ENCODE measurements at places on chromosomes 1 and 21. TPM values are rescaled to one million over a fixed set of nuclear protein-coding genes. Genes with fewer than 3 reads are reported as not detected.

DNA sequence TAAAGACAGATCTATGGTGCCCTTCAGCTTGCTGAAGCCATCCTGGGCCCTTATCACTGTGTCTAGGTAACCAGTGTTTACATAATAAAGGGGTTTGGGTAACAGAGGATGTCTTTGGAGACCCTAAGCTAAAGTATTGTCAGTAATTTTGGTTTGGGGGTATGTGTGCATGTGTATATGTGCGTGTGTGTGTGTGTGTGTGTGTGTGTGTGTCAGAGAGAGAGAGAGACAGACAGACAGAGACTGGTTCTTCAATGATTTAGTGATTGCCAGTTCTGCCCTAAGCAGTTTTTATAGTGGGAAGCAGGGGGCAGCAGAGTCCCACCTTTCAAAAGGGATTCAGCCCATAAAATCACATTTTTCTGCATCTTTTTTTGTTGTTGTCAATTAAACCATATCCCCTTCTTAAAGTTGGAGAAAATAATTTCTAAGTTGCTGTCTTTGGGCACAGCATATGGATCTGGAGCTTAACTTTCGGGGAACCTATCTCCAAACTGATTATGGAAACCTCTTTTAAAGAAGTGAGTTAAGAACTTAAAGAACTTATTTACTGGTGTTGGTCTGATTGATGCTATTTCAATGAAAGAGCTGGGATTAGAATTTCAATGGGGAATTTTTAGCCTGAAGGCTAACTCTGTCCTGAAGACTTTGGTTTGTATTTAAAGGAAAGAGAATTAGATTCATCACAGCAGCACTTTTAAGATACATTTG lies 51.1 kb downstream of the ZNF326 start:
- no peak overlapping the region for H3K4me3 ChIP-seq
- peaks cover 8% of the 10 kb centered on the region for H3K27me3 ChIP-seq
- no peak overlapping the region for H3K27ac ChIP-seq
- H3K4me1 ChIP-seq = peaks cover 7% of the 10 kb centered on the region

The RAB4A gene
- 59.9 TPM for total RNA-seq

The COL8A2 gene
- total RNA-seq = 2.5 TPM

GRCh38 chr1:206897175-206897574 lies at the start of gene IL24:
Gene IL24, plus strand, starts transcription at chr1:206897443. Its CDS starts 390 bp downstream, at chr1:206897833.
- H3K27me3 ChIP-seq = peaks cover 24% of the 10 kb centered on the region
- H3K4me3 ChIP-seq = no peak within 1 kb of the TSS
- peaks cover 10% of the 10 kb centered on the region for H3K4me1 ChIP-seq
- no peak for DNase-seq
- H3K27ac ChIP-seq = no peak within 1 kb of the TSS

DNA sequence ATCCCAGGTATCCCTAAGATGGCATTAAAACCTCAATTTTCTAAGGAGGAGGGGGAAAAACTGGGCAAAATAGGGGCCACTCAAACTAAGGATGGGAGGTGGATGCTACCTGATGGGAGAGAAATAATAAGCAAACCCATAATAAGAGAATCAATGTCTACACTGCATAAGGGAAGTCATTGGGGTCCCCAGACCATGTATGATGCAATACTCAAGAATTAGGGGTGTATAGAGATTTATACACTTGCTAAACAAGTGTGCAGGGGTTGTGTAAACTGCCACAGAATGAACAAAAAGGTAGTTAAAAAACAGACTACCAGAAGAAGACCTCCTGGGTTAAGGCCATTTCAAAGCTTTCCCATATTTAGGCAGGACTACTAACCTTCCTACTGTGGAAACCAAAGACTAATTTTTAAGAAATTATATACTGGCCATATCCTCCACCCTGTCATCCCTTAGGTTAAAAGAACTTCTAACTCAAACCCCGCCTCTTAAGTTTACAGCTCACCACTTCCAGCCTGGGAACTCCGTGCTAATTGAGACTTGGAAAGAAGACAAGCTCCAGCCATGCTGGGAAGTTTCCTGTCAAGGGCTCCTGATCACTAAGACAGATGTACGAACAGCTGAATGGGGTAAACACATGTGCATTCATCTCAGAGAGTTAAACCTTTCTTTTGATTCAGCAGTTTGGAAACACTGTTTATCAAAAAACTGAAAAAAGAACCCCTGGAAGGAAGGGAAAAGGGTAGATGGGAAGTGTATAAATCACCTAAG lies 64.4 kb upstream of the TLR5 start:
- DNase-seq = no peak
- H3K27me3 ChIP-seq = no peaks in the 10 kb centered on the region
- no peak overlapping the region for H3K27ac ChIP-seq
- H3K36me3 ChIP-seq = no peaks in the 10 kb centered on the region
- H3K4me3 ChIP-seq = no peak overlapping the region

The LAMB3 gene
- total RNA-seq = 17.0 TPM
